ENCODE measurements at places on chromosomes 1 and 21.

GRCh38 chr21:30769724-30770431 is 14.7 kb upstream of the KRTAP21-1 start:
- DNase-seq: no peak

- DNase-seq: no peak
Measured at GRCh38 chr21:36310016-36310415, 10.0 kb upstream of the MORC3 start.

- no peak for DNase-seq
Measured at GRCh38 chr1:189628857-189629256, 848.8 kb downstream of the BRINP3 start.

GRCh38 chr1:218895064-218895587 is 278.6 kb upstream of the LYPLAL1 start:
- DNase-seq: no peak

DNA sequence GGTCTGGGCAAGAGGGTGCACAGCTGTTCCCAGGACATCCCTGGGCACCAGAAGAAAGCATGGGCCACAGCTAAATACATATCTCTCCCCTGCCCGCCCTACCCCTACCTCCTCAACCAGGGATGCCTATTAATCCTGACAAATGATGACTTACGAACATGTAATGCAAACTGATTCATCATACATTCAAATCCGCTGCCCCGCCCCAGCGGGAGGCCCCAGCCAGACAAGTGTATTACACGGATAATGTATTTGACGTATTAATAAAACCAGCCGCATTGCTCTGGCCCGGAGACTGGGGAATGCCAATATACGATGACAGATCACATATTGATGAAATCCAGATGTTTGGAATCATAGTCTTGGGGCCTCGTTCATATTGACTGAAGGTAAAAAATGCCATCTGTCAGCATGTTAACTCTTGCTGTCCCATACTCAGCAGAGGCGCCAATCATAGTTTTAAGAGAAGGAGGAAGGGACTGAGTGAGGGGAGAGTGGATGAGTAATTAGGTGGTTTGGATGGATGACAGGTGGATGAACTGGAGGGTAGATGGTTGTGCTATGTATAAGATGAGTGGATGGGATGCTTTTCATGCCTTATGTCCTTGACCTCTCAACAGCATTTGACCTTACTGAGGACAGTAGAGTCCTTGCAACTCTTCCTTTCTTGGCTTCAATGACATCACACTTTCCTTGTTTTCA is 68.2 kb downstream of the TMEM53 start:
- DNase-seq: no peak

GRCh38 chr1:87961992-87962391 is 633.3 kb downstream of the LMO4 start:
- DNase-seq: no peak

DNA sequence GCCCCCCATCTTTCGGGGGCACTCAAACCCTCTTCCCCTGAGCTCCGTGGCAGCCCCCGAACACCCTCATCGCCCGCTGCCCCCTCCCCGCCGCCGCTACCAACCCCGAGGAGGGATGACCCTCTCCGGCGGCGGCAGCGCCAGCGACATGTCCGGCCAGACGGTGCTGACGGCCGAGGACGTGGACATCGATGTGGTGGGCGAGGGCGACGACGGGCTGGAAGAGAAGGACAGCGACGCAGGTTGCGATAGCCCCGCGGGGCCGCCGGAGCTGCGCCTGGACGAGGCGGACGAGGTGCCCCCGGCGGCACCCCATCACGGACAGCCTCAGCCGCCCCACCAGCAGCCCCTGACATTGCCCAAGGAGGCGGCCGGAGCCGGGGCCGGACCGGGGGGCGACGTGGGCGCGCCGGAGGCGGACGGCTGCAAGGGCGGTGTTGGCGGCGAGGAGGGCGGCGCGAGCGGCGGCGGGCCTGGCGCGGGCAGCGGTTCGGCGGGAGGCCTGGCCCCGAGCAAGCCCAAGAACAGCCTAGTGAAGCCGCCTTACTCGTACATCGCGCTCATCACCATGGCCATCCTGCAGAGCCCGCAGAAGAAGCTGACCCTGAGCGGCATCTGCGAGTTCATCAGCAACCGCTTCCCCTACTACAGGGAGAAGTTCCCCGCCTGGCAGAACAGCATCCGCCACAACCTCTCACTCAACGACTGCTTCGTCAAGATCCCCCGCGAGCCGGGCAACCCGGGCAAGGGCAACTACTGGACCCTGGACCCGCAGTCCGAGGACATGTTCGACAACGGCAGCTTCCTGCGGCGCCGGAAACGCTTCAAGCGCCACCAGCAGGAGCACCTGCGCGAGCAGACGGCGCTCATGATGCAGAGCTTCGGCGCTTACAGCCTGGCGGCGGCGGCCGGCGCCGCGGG is 837 bp downstream of the FOXD3 start:
- peak; percentile 34 for DNase-seq

GRCh38 chr1:159993911-159994310 is 37.9 kb downstream of the PIGM start:
- no peak for DNase-seq
